ENCODE measurements at places on chromosomes 11 and 22.

DNA sequence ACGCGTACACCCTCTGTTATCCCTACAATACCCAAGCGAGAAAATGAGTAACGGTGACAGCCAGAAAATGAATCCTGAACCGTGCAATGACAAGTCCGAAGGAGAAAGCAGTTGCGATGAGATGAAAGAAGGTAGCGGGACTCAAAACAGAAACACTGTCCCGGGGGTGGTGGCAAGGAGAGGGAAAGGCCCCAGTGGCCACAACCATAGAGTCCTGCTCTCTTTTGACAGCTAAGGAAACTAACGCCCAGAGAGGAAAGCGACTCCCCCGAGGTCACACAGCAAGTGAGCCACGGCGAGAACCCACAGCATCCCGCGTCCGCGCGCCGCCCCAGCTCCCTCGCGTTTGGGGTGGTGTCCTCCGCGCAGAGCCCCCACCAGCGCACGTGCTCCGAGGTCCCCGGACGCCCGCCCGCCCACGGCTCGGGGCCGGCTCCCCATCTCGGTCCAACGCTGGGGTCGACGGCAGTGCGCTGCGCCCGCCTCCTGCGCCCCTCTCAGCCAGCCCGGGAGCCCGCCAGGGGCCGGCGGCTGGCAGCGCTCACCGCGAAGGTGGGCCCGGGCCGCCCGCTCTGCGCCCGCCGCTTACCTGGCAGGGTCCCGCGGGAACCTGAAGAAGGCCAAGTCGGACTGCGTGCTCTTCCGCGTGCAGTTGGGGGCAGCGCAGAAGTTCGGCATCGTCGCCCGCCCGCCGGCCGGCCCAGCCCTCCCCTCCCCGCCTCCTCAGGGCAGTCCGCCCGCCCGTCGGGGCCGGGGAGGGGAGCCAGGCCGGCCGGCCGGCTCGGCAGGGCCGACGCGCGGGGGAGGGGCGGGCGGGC lies 564 bp downstream of the THAP12 start:
- no peak for DNase-seq

GRCh38 chr11:62139526-62140303 lies 15.9 kb downstream of the INCENP start:
- DNase-seq = no peak

- DNase-seq = no peak
These were observed 73.2 kb upstream of the BLID start for GRCh38 chr11:122189229-122189628.

DNA sequence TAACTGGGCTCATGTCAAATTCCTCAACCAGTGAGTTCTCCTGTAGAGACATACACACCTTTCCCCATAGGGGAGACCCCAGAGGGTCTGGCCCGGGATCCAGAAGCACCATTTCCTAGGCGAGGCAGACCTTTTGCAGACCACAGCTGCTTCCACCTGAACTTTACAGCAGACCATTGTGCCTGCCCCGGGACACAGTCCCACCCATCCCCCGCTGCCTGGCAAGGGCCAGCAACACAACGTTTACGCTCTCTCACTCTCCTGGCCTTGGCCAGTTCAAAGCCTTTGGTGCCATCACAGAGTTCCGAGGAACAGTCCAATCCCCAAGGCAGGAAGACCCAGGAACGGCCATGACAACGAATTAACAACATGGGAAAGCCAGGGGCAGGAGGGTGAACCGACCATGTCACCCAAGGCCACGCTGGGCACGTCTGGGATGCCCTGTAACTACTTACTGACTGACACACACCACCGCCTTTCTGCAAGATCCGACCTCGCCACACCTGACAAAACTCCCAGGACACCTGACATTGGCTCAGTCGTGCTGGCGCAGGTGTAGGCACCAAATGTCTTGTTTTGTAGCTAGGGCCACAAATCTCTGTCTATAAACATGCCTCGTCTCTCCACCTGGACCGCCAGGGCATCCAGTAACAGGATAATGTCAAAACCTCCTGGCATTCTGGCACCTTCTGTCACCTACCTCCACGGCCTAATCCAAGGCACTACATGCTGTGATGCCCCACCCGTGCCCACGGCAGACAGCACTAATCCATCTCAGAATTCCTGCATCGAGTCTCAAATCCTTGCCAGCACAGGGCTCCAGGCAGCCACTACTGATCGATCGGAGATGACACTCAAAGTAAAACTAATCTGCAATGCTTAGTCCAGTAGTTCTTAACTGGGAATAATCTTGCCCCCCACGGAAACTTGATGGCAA lies 51.3 kb downstream of the MYH9 start:
- DNase-seq = no peak

DNA sequence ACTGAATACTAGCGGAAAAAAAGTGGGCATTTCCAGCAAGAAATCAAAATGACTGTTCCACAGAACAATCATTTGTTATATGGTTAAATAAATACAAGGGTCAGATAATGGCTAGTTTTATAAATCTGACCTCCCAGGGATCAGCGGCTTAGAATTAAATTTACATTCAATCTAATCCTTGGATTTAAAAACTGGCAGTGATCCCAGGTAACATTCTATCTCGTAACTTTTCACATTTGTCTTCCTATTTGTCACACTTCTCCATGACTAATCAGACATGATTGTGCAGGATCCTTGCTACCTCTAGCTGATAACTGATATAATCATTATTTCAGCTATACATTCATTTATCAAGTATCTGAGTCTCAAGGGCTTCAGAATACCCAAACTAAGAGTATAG lies 2.9 kb upstream of the MMP3 start:
- no peak for DNase-seq

GRCh38 chr11:118126082-118126838 lies 26.4 kb downstream of the SCN4B start:
- no peak for DNase-seq

- DNase-seq = peak; percentile 77
These were observed 240.2 kb downstream of the CADM1 start for GRCh38 chr11:115263799-115264656.

- no peak for DNase-seq
These were observed 52.0 kb downstream of the MUC6 start for GRCh38 chr11:984546-984945.

GRCh38 chr11:89529626-89530380 lies 38.6 kb upstream of the NOX4 start:
- DNase-seq = no peak

- no peak for DNase-seq
These were observed 7.5 kb downstream of the ELMOD1 start for GRCh38 chr11:107598225-107599139.

DNA sequence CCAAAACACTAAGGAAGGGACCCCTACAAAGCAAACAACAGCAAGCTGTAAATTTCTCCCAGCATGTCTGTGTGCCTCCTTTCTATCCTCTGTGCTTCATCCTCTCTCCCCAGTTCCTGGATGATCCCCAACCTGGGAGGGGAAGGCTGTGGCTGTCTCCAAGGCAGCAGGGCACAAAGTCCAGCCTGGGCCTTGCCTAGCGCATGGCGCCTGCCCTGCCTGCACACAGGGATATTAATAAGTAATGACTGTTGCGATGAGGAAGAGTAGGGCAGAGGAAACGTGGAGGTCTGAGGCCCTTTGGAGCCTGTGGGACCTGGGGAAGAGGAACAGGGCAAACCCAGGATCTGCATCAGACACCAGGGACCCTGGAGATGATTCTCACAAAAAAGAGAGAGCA lies 2.0 kb downstream of the USH1C start:
- DNase-seq = no peak

DNA sequence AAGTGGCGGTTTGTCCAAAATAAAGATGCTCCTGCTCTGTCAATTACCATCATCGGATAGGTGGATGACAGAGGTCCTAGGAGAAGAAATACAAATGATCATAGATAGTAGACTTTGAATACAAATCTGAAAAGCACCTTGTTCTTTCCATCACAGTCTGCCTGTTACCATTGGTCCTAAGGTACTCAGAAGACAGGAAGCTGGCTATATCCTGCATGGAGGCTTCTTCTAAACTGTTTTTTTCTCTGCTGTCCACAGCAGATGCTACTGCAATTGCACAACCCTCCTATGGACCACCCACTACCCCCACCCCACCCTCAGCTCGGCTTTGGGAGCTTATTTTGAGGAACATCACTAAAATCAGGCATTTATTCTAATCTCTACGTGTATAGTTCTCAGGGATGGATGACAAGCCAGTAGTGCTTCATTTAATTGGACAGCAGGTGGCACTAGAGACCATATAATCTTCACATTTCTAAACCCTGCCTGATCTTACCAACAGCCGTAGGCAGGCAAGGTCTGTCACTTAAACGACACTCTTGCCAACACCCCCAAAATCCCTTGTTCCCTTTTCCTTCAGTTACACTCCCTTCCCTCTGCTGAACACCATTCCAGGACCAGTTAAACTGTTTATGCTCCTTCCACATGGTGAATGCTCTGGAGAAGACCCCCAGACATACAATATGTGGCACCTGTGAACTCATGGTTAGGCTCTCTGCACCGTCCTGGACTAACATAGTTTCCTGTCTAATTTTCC lies 6.6 kb upstream of the PTS start:
- DNase-seq = peak; percentile 39

- DNase-seq = no peak
These were observed 366.0 kb upstream of the NARS2 start for GRCh38 chr11:78940500-78941225.

DNA sequence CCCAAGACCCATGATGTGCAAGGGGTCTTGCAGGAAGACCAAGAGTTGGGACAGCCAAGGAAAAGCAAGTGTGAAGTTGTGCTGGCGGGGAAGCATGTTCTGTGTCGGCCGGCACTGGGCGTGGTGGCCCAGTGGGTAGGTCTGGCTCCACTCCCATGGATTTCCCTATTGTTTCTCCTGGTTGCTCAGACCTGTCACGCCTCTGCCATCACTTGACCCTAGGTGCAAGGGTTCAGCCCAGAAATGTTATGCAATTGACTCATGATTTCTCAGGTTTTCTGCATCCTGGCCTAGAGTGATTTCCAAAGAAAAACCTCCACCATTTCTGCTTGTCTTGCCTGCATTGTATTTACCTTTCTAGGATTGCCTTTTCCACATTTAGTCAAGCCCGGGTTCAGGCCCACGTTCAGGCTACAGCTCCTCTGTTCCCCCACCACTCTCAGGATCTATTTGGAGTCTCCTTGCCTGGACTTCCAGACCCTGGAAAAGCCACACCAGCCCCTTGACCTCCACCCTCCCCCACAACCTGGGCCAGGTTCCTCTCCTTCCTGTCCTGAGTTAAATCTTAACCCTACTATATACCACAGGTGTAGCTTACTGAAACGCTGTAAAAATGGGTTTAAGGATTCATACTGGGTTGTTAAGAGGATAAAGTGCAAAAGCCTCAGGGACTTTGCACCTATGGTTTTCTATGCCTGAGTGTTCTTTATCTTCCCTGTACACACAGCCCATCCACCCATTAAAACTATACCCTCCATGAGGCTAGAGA lies 17.5 kb upstream of the FOLR1 start:
- no peak for DNase-seq

DNA sequence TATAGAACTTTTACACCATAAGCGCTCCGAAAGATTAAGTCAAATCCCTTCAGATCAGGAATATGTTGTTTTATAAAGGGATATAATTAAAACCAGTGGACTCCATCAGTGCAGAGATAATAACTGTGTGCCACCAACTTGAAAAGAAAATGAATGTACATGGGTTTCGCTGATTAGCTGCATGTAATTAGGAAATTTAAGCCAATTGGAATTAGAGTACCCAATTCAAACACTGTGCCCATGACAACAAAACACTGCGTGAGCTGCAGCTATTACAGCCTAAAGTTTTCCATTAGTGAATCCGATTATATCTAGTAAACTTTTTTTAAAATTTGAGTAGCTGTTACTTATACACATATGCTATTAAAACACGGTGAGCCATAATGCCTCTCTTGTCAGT lies 392.3 kb upstream of the ARHGAP42 start:
- DNase-seq = no peak

GRCh38 chr11:8252388-8252787 lies 11.3 kb downstream of the LMO1 start:
- DNase-seq = no peak

DNA sequence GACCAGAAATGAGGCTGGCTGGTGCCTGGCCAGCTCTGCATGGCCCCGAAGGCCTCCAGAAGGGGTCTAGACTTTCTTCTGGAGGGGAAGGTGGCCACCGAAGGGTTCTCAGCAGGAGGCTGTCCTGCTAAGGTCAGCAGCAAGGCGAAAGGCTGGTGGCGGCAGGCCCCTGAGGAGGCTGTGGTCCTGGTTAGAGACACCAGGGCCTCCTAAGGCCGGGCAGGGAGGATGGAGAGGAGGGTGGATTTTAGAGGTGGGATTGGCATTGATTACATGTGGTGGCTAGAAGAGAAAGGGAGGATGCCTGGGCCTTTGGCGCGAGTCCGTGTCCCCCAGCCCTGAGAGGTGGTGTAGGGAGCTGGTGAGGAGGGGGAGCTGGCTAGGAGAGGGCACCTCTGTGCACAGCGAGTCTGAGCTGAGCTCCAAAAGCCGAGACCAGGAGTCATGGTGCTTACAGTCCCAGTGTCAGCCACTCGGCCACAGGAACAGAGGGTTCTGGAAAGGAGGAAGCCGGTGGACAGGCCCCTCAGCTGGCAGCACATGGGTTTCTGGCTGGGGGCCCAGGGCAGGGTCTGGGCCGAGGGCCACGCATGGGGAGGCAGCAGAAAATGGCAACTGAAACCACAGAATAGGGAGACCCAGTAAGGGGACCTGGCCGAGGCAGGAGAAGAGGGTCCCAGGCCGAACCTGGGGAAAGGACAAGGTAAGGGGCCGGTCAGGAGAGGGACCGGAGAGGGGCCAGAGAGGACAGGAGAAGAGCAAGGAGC lies 2.5 kb downstream of the FERMT3 start:
- no peak for DNase-seq

GRCh38 chr11:45930031-45930794 lies 7.8 kb downstream of the LARGE2 start:
- peak; percentile 88 for DNase-seq

DNA sequence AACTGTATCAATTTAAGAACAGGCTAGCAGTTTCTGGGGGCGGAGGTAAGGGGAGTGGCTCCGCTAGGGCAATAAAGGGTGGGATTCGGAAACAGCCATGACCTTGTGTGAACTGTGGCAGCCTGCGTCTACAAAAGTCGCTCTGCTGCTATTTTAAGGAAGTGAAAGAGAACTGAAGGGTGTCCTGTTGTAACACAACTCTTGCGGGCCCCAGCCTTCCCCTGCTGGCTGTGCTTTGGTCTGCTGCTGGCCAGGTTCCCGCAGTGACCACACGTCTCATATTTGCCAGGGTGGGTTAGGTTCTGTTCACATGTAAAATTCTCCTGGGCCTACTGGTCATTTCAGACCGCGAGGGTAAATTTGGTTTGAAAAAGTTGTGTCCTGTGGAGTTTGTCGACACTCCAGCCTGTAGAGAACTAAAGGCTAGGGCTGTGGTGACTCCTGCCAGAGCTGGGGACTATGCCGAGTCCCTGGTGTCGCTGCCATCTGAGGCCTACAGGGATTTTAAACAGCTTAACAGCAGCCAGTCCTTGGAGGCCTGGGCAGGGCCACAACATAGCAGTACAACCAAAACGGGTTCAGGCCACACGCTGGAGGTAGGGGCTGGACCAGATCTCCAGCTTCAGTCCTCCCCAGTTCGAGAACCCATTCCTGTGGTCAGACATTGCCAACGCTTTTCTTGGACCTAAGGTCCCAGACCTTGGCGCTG lies 1.1 kb upstream of the PPFIBP2 start:
- DNase-seq = no peak

- no peak for DNase-seq
These were observed 7.0 kb downstream of the RIBC2 start for GRCh38 chr22:45420539-45420938.

GRCh38 chr11:111456086-111456858 lies 55.9 kb downstream of the BTG4 start:
- no peak for DNase-seq

GRCh38 chr11:61512435-61512834 lies 3.9 kb downstream of the LRRC10B start:
- no peak for DNase-seq
